Stimulated activated CD8-positive, alpha-beta memory T cell treated with anti-CD3 and anti-CD28 coated beads, Interleukin-15, amount 100 ng/mL, for 4 hours (primary cell): ENCODE measurements at places on chromosomes 3 and 15.

DNA sequence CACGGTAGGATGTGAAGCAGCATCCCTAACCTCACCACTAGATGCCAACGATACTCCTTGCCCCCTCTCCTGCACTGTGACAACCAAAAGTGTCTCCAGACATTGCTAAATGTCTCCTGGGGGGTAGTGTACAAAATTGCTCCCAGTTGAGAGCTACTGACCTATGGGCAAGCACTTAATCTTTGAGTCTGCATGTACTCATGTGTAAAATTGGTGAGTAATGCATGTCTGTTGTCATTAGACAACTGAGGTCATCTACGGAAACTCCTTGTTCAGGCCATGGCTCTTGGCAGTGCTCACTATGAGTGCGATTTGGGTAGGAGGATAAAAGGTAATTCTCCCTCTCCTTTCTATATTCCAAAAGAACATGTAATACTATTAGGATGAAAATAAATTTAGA is 29.2 kb downstream of the PDHB start:
- no peak for DNase-seq

- no peak for DNase-seq
These were observed 189.0 kb downstream of the STT3B start for GRCh38 chr3:31721676-31722075.

GRCh38 chr3:177203689-177204395 is 6.6 kb upstream of the TBL1XR1 start:
- no peak for DNase-seq

DNA sequence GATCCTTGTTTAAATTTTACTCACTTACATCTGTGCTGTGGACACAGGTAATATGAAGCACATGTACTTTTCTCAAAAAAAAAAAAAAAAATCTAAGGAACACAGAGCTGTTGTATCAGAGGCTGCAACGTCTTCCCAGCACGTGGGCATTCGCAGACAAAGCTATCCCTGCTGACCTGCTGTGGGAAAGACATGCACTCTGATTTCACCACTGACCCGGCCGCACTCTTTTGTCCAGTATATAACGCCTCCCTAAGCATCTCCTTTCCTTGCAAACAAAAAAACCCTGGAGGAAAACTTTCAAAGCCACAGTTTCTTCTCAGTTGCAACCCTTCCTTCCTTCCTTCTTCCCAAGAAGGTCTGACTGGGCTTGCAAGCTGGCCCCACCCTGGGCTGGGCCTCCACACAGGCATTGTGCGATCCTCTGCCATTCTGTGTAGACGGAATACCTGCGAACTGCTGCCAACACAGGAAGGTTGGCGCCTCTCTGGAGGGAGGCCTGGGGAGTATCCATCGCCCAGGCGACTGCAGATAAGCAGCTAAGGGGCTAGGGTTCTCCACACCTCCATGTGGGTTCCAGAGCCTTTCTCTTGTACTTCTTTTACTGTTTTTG is 50.8 kb downstream of the SLC12A8 start:
- no peak for DNase-seq

DNA sequence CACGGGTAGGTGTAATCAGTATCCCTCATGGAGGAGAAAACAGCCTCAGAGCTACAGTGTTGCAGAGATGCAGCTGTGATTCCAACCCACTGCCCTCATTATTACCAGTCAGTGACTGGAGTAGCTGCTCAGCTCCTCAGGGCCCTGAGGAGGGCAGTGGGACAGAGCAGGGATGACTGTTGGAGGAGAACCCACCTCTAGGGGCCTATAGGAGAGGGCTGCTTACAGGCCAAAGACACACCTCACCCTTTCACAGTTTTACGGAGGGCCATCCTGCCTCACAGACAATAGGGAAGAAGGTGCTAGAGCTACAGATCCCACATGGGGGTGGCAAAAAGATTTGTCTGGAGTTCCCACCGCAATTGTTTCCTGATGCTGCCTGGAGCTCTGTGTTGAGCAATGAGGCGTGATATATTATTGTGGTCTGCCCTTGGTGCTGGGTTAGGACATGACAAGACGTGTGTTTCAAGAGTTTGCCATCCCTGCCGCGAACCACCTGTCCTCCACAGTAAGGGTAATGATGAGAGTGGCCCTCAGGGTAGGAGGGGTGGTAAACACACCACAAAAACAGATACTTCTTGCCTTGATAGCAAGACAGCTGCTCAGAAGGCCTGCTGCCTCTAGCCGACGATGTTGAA is 140.5 kb upstream of the TPM1 start:
- DNase-seq = no peak

DNA sequence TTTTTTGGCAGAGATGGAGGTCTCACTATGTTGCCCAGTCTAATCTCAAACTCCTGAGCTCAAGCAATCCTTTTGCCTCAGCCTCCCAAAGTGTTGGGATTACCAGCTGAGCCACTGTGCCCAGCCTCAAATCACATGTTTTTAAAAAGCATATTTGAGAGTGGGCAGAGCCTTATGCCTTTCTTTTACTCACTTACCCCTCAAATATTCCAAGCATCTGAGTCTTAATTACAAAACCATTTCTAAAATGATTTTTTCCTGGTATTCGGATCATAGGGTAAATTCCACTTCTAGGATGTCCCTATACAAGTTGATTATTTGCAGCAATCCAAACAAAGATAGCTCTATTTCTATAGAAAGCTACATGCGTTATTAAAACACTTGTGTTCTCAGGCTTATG is 106.1 kb downstream of the RFTN1 start:
- DNase-seq = no peak

- DNase-seq = no peak
These were observed 22.6 kb downstream of the STARD5 start for GRCh38 chr15:81301385-81301784.

DNA sequence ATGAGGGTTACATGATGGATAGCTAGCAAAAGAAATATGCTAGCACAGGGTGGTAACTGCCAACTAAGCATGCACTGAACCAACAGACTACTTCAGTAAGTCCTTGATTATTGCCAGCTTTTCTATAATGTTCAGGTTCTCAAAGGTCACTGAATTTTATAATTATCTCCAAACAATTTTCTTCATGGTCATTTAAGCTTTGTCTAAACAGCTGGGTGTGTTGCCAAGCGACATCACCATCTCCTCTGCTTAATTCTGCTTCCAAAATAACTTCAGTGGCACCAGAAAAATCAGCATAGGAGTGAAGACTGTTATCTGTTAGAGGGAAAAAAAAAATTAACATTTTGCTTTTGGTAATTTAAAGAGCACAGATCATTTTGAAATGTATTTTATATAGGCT is 54.6 kb upstream of the TOP2B start:
- no peak for DNase-seq

DNA sequence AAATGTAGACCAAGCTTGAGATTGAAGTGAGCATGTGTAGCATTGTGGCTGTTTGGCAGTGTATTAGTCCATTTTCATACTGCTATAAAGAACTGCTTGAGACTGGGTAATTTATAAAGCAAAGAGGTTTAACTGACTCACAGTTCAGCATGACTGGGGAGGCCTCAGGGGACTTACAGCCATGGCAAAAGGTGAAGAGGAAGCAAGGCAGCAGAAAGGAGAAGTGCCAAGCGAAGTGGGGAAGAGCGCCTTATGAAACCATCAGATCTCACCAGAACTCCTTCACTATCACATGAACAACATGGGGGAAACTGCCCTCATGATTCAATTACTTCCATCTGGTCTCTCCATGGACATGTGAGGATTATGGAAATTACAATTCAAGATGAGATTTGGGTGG is 8.6 kb upstream of the CERS3 start:
- DNase-seq = no peak

GRCh38 chr3:139465636-139466035 is 10.7 kb downstream of the RBP2 start:
- DNase-seq = no peak

DNA sequence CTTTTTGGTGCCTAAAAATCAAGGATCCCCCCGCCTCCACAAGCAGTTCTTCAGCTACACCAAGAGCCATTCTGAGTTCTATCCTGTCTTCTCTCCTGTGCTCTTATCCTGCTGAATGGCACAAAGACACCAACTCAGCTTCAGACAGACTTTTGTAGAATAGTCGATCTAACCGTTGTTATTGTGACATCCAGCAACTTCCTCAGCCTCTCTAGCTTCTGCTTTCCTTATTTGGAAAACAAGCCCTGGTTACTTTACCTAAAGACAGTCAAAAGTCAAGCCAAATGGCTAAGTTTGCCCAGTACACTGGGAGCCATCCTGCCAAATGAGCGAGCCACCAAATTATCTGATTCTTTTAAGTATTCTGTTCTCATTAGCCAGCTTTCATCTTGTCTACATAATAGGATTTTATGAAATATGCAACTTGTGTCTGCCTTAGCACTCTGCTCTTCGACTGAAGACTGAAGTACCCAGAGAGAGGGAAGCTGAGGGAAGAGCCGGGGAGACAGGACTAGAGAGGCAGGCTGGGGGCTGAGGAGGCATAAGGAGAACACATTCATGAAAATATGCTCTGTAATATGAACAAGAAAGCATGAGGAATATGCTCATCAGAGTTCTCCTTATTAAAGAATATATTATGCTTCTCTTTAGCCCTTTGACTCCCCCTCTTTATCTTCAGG is 35.1 kb downstream of the LYZL4 start:
- no peak for DNase-seq

- no peak for DNase-seq
These were observed 100.8 kb downstream of the TMEM266 start for GRCh38 chr15:76160426-76161152.

GRCh38 chr3:113084777-113085176 is 94.0 kb downstream of the GTPBP8 start:
- no peak for DNase-seq

DNA sequence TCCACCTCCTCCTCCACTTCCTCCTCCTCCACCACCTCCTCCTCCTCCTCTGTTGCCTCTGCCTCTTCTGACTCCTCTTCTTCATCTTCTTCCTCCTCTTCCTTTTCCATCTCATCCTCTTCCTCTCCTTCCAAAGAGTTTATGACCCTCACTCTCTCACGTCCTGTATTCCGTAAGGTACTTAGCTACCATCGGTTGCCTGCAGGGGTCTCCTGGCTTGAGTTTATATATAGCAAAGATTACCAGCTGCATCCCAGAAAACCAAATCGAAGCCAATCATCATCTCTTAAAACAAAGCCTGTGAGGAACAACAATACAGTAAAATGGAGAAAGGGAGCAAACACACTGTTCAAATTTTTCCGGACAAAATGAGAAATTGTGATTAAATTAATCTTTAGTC is 317.4 kb downstream of the C3orf38 start:
- no peak for DNase-seq

- DNase-seq = no peak
These were observed 86.1 kb downstream of the ADAMTS17 start for GRCh38 chr15:100255644-100256043.
